Mononuclear cell (primary cell): ENCODE measurements at places on chromosomes 4 and X. TPM values are rescaled to one million over a fixed set of nuclear protein-coding genes. Genes with fewer than 3 reads are reported as not detected.

The SYNPO2 gene
- total RNA-seq, result 2.9 TPM

The ITGB1BP2 gene
- 0.84 TPM for total RNA-seq

The STS gene
- 3.3 TPM for total RNA-seq

The SEPSECS gene
- total RNA-seq, result 22.2 TPM

The P2RY4 gene
- not detected for total RNA-seq

The SMIM10L2A gene
- 0.31 TPM for total RNA-seq

The TCEAL2 gene
- total RNA-seq, result 0.52 TPM

The CXCL10 gene
- 0.42 TPM for total RNA-seq

The SRPX gene
- 0.10 TPM for total RNA-seq

The ZNF81 gene
- 3.7 TPM for total RNA-seq

The NOX1 gene
- not detected for total RNA-seq

The PABPC5 gene
- not detected for total RNA-seq

The OTUD6A gene
- not detected for total RNA-seq

The GC gene
- not detected for total RNA-seq

The F8A2 gene
- not detected for total RNA-seq

The SSX3 gene
- not detected for total RNA-seq

The CXCL11 gene
- total RNA-seq, result 0.10 TPM

The NXF2B gene
- not detected for total RNA-seq

The FMR1NB gene
- total RNA-seq, result not detected

The DGKK gene
- total RNA-seq, result 0.31 TPM

The EREG gene
- total RNA-seq, result 240 TPM

The RHOXF1 gene
- 0.21 TPM for total RNA-seq

The RGS12 gene
- 5.1 TPM for total RNA-seq

The SSX1 gene
- total RNA-seq, result not detected

The CT45A10 gene
- total RNA-seq, result not detected

The MAOB gene
- total RNA-seq, result 0.10 TPM

The CENPVL1 gene
- not detected for total RNA-seq

The FAM53A gene
- total RNA-seq, result 2.2 TPM

The EDNRA gene
- under 0.01 TPM for total RNA-seq

The GPAT3 gene
- total RNA-seq, result 10.1 TPM

The LIMCH1 gene
- total RNA-seq, result 0.10 TPM

The HTRA3 gene
- total RNA-seq, result not detected

The STOX2 gene
- under 0.01 TPM for total RNA-seq

The SHISA3 gene
- total RNA-seq, result not detected

The ARL13A gene
- not detected for total RNA-seq

The FAM149A gene
- 0.42 TPM for total RNA-seq

The TAB3 gene
- 27.1 TPM for total RNA-seq

The CXCR3 gene
- total RNA-seq, result 4.1 TPM

The TMEM255A gene
- 0.21 TPM for total RNA-seq

The TEC gene
- total RNA-seq, result 7.2 TPM

The SGCB gene
- 1.4 TPM for total RNA-seq

The EPGN gene
- not detected for total RNA-seq

The ENPEP gene
- 0.73 TPM for total RNA-seq

The ZNF141 gene
- 28.8 TPM for total RNA-seq

The CLGN gene
- total RNA-seq, result 0.42 TPM

The HSFX2 gene
- 0.21 TPM for total RNA-seq

The USP17L28 gene
- not detected for total RNA-seq

The XG gene
- total RNA-seq, result 0.10 TPM

The HS6ST2 gene
- total RNA-seq, result not detected

The SHOX gene
- not detected for total RNA-seq

The VEGFC gene
- total RNA-seq, result 0.42 TPM

The RAP2C gene
- total RNA-seq, result 72.9 TPM

The MID1 gene
- under 0.01 TPM for total RNA-seq
